ENCODE measurements at places on chromosomes 5 and 9.

DNA sequence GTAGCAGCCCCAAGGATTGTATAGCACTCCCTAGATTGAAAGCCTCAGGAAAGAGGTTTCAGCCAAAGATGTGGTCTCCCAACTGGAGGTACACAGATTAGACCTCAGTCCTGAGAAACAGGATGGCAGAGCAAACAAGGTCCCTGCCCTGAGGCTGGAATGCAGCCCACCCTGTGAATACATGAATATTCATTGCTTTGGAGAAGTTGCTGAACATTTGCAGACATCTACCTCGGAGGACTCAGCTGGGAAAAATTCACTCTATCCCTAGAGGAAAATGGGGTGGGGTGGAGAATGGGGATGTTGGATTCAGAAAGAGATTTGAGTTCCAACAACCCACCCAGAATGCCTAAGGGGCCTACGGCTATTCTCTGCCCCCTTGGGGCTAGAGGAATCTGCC lies 129.4 kb downstream of the SLIT3 start:
- DNase-seq = no peak

GRCh38 chr9:85225180-85225579 lies 516.6 kb downstream of the AGTPBP1 start:
- no peak for DNase-seq

- no peak for DNase-seq
These were observed 353 bp upstream of the PAX5 start for GRCh38 chr9:37034305-37034937.

GRCh38 chr5:4050203-4050602 lies 454.6 kb downstream of the IRX1 start:
- no peak for DNase-seq

GRCh38 chr5:133814152-133814551 lies 154.3 kb downstream of the C5orf15 start:
- no peak for DNase-seq

DNA sequence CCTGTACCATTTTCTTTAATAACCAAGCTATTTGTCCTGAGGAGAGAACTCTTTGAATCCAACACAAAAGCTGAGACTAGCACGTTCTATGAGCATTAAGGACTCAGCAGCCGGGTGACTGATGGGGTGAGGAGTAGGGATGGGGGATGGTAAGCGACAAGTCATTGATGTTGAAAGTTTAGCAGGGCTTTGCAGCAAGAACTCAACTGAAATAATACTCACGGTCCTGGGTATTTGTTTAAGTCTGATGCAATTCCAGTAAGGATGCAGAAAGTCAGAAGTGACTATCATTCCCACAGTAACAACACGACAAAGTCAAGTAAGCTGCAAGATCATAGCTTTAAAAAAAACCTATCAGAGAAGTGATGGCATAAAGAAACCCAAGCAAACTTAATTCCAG lies 131.1 kb downstream of the ACTL7B start:
- DNase-seq = no peak

- no peak for DNase-seq
These were observed 445.5 kb upstream of the WWC1 start for GRCh38 chr5:167845952-167846351.

GRCh38 chr5:14229181-14229580 lies 86.0 kb downstream of the TRIO start:
- DNase-seq = no peak

GRCh38 chr9:115369322-115369957 lies 251.5 kb upstream of the TNC start:
- peak; percentile 74 for DNase-seq

DNA sequence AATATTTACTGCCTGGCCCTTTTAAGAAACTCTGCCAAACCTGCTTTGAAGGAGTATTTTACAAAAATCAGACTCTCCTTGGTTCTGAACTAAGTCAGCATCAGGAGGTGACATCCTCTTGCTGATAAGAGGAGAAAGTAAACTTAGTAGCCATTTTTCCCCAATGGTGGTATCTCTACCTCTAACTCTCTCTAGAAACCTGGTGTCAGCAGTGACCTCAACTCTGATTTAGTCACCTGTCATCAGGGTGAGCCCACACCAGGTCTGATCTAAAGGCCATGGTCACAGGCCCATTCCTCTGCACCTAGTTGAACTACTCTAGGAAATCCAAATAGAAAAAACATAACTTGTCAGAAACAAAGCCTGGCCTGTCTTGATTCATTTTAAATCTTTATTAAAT lies 4.2 kb downstream of the CARNMT1 start:
- DNase-seq = no peak

DNA sequence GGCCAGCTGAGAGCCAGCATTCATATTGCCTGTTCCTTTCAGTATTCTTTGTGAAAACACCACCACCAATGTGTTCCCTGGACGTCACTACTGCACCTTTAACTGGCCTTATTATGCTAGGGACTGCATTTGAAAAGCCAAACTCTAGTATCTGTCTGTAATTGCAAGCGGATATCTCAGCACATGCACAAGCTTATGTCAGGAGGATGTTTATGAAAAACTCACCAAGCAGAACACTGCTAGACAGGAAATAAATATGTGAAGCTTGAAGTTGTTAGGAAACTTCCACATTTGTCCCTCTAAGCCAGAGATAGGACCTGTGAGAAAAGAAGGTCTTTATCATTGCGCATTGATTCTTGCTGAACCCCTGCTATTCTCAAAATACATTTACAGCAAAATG lies 135.4 kb upstream of the CCDC152 start:
- no peak for DNase-seq

DNA sequence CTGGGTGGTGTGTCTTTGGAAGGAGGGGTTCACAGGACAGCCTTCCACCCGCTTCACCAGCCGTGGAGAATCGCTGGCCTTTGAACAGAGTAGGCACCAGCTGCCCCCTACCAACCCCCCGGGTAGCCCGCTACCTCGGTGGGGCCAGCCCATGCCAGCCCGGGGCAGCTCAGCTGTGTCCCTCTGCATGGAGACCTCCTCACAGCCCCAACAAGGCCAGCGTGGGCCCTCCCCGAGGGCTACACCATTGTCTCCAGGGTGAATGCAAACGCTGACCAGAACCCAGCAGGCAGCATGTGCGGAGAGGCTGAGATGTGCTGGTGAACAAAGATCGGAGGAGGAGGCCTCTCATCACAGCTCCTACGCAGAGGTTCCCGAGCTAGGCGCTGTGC lies 51.9 kb downstream of the LMX1B start:
- DNase-seq = no peak

- no peak for DNase-seq
These were observed 186.8 kb upstream of the NFIB start for GRCh38 chr9:14500705-14501104.

DNA sequence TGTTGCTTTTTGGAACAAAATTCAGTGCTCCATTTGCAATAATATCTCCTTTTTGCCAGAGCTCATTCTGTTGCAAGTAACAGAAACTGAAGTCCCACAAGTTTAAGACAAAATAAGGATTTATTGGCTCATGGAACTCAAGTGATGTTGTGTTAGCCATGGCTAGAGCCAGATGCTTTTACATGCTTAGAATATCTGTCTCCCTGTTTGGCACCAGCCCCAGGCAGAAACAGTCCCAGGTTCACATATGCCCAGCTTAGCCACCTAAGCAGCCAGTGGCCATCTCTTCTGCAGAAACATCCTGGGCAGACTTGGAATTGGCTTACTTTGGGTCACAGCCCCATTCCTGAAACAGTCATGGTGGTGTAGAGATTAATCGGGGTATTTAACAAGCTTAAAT lies 540.9 kb upstream of the SGCD start:
- no peak for DNase-seq

DNA sequence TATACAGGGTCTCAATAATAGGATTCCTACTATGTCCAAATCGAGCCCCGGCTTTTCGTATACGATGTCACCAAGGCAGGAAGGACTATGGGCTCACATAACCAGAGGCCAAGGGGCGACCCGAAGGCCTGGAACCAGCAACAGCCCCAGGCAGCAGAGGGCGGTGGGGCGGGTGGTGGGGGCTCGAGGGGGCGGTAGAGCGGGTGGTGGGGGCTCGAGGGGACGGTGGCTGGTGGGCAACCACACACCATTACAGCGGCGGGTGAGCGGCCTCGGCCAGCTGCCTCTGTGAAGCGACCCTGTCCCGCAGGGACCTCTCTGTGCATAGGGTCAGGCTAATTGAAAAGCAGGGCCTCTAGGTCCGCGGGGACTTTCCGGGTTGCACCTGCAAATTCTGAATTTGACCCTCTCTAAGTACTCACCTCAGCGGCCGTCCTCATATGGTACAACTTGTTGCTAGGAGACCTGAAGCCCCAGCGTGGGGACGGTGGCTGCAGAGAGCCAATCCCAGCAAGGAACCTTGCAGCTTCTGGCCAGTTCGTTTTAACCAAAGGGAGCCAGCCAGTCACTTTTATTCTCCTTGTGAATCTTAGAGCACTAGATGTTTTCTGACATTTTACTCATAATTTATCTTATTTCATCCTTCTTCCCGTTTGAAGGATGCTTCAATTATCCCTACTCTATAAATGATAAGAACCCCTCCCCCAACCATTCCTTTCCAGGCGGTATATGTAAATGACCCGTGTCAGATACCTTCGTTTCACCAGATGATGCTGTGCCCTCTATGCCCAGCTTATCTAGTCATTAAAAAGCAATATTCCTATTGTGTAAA lies at the start of gene NME5:
Gene NME5 (minus strand): TSS at position 480 of the 832 bp plus-strand sequence. CDS start 648 bp downstream, outside the sequence.
- no peak for DNase-seq

DNA sequence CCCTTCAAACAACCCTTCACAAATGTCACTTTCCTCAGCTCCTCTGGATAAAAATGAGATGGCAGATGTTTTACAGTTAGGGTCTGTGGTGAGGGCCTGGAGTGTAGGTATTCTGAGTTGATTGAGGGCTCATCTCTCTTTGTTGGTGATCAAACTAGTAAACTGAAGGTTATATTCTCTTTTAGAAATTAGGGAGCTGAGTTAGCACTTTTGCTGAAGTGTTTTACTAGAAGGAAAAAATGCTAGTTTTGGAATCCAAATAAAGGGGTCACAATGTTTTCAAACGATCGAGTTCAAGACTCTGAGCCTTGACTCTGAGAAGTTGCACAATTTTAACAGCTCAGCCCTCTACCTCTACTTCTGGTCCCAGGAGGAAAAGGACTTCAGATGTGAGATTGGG lies 23.4 kb downstream of the RHOBTB3 start:
- no peak for DNase-seq

- DNase-seq = no peak
These were observed 8.8 kb downstream of the MAPK9 start for GRCh38 chr5:180283026-180283615.

GRCh38 chr5:146640285-146640896 lies 124.4 kb upstream of the GPR151 start:
- no peak for DNase-seq

DNA sequence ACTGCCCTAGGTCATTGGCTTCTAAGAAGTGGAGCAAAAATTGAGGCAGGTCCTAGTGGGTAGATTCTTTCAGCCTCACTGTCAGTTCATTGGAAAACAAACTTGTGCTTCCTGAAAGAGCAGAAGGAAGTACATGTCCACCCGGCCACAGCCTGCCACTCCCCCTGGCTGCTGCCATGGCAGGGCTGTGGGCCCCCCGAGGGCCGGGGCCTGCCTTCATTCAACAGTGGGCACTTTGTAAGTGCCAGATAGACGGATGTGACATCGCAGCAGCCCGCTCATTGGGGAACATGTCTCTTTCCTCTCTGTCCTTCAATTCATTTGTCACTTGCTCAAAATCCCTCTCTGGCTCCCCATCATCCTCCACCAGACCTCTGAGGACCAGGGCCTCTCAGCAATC lies 20.6 kb upstream of the NEURL1B start:
- DNase-seq = no peak

DNA sequence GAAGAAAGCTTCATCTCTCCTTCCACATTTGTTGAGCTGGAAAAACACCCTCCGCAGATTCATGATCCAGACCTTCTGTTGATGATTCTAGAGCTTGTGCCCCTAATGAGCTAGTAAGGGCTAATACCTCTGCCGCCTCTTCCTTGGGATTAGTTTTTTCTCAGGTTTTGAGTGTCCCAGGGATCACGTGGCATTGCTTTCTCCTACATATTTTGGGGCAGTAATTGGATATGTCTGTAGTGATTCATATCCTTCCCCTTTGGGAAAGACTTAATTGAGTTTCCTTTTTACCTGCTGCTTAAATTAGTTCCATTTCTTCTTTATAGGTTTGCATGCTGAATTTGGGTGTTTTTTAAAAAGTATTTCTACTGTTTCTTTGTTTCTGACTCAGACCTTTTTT lies 143.9 kb downstream of the GOLPH3 start:
- DNase-seq = no peak

DNA sequence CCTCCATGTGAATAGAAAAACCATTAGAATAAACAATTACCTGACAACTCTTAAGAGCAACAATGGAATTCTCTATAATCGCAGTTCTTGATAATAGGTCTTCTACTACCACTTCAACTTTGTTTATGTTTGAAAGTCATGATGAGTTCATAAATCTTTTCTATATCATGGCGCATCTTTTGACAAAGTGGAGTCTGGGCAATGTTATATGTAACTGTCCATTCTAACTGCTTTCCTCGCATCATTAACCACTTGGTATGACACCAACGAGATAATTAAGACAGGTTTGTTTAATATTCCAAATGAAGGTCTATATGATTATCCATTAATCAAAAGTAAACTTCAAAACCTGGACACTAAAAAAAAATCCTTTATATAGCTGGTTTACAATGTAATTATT lies 272.0 kb downstream of the DENND1A start:
- DNase-seq = no peak

- DNase-seq = no peak
These were observed 353 bp downstream of the ACSL6 start for GRCh38 chr5:132010989-132011621.

GRCh38 chr9:6305954-6306563 lies 22.1 kb upstream of the TPD52L3 start:
- DNase-seq = peak; percentile 29

- no peak for DNase-seq
These were observed 457.3 kb downstream of the RAB3C start for GRCh38 chr5:59040024-59040803.

DNA sequence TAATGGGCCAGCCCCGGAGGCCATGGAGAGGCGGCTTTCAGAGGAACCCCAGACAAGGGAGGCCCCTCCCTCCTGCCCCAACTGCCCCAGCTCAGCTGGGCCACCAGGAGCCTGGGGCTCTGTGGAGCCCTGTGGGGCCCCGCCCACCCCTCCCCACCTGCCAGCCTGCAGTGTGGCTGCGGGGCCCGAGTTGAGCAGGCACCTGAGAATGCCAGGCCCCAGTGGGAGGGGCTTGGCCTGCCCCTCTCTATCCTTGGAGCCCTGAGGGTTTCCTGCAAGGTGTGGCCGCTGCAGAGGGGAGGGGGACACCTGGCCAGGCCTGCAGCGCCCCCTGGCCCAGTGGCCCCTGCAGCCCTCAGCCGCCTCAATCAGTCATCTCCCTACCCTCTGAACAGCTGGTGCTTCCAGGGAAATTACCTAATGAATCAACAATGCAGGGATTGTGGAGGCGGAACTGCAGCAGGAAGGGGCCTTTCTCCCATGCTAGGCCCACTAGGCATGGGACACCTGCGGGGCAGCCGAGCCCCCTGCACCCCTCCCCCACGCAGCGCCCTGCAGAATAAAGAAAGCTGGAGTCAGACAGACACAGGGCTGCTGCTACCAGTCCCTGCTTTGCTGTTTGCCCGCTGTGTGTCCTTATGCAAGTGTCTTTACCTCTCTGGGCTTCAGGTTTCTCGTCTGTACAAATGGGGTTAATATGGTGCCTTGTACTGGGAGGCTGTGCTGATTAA lies 48.0 kb downstream of the LMX1B start:
- no peak for DNase-seq

GRCh38 chr9:108484468-108484867 lies 371.3 kb downstream of the ACTL7B start:
- DNase-seq = no peak
